Effector memory CD8-positive, alpha-beta T cell (primary cell): ENCODE measurements at places on chromosomes 1 and 21.

DNA sequence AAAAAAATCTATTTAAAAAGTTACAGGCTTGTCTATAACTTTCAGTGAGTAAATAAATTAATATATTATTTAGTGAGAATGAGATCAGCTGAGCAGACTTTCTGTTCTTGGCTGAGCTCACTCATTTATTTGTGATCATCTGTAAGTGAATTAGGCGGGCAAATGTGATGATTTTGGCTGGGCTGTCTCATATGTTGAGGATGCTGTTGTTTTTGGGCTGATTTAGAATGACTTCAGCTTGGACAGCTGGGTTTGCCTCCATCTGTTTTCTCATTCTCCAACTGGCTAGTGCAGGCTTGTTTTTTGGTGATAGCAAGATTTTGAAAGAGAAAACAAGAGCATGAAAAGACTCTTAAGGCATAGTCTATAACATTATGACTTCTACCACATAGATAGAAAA is 475.8 kb upstream of the OLFM3 start:
- no peak for DNase-seq

DNA sequence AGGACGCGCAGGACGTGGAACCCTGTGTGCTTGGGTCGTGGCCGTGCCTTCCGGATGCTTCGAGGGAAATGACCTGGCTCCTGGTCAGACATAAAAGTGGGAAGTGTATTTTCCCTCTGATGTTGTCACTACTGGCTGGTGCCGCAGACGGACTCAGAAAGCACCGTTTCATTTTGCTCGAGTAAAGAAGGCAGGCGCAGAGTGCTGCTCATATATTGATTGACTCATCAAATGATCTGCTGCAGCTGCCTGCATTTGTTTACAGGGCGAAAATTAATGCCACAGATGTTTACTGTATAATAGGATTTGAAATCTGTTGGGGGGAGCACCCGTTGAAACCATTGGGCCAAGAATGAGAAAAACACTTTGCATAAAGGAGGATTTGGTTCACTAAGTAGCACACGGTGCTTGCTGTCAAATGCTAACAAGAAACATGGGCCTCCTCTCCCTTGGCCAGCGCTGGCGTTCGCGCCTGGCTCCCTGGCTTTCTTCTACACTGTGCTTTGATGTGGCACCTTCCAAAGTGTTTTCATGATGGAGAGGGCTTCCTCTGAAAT is 365.5 kb downstream of the CAMTA1 start:
- no peak for DNase-seq

DNA sequence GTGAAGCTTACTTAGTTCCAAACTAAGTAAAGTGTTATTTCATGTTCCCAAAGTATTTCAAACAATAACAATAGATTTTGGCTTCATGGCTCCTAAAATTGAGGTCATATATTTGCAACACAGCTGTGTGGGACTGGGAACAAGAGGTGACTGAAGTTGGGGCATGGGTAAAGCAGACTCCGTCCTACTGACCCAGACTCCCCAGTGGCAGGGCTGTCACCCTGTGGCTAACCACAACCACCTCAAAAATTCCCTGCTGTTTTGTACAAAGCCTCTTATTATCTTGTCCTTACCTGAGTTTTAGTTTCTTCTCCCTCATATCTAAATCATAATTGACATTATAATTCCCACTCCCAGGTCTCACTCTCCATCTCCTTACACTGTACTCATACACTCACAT is 117.6 kb downstream of the PTGER3 start:
- DNase-seq = no peak

DNA sequence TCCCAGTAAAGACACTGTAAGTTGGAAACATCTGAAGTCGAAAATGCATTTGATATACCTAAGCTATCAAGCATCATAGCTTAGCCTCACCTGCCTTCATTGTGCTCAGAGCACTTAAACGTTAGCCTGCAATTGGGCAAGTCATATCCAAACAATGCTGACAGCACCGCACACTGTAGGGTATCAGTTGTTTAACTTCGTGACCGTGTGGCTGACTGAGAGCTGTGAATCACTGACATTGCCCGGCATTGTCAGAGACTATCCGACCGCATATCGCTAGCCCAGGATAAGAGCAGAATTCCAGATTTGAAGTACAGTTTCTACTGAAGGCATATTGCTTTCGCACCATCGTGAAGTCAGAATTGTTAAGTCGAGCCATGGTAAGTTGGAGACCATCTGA is 41.5 kb downstream of the GALNT2 start:
- no peak for DNase-seq

DNA sequence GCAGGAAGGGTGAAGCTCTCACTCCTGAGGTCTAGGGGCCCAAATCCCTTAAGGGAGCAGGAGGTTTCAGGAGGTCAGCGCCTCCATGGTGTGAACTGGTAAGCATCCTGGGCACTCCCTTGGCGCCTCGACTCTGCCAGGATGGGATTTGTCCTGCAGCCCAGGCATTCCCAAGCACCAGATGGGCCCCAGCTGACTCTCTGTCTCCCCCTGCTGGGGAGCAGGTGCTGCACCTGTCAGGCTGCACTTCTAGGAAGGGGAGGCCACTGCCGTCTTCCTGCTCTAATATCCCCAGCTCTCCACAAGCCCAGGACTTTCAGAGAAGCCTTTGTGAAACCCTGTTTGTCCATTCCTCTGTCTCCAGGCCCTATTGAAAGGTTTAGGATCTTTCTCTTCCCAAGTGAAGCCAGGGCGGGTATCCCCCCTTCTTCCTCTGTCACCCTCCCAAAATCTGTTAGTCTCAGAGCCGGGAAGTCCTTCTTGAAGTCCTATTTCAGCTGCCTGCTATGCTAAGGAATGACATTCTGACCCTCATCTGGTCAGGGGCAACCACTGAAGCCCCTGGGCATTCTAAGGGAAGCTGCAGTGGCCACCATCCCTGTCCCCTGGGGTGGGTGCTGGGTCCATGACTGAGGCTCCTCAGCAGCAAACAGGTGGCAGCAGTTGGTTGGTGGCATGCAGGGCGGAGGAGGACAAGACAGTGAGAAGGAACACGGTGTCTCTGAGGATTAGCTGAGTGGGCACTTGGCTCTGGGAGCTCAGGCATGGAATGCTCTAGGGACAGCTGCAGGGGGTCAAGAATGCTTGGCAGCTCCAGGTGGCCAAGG is 3.2 kb downstream of the MYBPH start:
- DNase-seq = peak; percentile 32
